ENCODE measurements at places on chromosomes 16 and 17.

DNA sequence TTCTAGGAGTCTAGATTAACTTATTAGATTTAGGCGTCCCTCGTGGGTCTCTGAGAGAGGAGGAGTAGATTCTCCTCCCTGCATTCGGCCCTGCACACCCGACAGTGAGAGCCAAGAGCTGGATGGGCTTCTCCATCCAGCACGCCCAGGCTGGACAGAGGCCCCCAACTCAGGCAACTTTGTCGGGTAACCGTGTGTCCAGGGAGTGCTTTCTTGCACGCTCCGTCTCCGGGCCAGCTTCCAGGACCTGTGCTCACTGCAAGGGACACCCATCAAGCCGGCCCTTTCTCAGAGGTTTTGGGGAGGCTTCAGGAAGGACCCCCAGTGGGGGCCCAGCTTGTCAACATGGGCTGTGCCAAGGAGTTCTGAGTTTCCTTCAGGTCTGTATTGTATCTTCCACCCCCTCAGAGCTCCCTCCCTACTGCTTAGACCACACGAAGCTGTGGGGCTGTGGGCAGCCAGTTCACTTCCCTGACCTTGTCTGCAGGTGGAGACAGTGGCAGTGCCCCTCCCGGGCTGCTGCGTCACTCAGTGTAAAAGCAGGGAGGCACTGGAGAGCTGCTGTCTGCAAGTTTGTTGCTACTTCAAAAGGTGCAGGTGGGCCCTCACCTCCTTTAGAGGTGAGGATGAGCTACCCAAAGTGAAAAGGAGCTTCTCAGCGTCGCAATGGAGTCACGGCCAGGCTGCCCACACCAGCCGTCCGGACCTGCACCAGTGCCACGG lies 24.0 kb upstream of the C16orf78 start:
- no peak for DNase-seq

DNA sequence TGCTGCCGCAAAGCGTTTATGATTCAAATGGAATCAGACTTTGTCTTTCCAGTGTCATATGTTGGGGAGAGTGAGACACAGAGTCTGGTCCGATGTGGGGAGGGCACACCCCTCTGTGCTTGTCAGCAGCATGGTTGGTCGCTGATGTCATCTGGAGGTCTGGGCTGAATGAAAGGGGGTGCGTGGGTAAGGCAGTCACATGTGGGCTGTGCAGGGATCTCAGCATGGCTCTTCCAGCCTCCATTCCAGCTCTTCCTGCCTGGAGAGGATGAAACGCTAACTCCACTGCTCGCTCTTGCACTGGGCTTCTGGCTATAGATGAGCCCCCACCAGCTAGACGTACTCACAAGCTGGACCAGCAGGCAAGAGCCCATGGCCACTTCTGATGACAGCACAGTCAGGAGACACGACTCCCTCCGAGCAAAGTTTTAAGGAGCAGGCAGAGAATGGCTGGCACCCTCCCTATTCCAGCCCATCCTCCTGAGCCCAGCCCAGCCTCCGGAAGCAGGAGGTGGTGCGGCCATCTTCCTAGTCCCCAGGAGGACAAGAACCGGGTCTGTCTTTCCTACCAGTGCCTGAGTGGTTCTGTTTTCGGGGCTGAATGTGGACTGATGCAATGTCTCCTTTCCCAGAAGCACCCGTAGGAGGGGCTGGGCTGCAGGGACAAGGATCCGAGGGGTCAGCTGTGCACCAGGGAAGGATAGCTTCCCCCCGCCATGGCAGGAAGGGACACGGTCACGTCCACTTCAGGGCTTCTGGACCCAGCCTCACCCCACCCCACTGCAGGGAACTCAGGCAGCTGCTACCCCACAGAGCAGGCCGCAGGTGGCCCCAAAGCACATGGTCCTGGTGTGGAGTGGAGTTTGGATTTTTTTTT lies 41.5 kb upstream of the CBFA2T3 start:
- DNase-seq = no peak

DNA sequence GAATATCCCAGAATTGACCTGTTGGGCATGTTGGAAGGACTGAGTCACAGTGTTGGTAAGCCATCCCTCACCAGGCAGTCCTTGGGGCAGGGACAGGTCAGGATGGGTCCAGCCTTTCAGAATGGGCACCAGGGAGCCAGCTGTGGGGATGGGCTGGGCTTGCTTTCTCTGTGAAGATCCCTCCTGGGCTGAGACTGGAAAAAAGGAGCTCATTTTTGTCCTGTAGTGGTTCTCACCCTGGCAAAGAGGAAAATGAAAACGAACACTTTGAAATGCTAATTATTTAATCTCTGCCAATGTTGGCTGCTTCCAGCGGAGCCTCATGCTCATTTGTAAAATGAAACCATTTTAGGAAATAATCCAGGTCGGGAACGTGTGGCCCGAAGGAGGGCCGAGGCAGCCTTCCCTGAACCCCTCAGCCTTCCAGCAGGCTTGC lies 237.5 kb upstream of the SALL1 start:
- DNase-seq = no peak

GRCh38 chr17:37512442-37513068 lies 22.9 kb downstream of the DUSP14 start:
- no peak for DNase-seq

DNA sequence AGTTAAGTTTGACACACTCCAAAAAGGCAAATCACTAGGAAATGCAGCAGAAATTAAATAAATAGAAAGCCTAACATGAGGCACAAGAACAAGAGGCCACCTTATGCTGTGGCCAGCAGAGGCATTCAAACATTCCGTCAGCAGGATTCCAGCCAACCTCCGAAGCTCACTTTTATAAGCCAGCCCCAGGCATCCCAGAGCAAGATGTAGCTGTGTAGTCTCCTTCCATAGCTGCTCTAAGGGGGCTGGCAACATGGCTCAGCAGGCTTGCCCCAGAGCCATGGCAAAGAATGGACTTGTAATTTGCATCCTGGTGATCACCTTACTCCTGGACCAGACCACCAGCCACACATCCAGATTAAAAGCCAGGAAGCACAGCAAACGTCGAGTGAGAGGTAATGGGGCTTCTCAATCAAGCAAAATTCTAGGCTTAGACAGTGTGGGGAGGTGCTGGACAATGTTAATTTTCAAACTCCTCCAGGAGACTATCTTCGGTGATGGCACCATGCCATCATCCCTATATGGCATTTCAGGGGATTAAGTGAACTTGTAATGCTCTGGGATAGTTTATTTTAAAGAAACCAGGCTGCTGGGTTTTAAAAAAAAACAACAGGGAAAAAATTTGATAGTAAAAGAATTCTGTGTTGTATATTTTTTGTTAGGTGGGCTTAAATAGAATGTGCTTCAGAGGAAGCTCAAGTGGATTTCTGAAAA lies at the start of gene CLEC3A:
Gene CLEC3A (plus strand): TSS at position 202 of the 714 bp plus-strand sequence. CDS start 79 bp downstream, at position 281.
- no peak for DNase-seq

DNA sequence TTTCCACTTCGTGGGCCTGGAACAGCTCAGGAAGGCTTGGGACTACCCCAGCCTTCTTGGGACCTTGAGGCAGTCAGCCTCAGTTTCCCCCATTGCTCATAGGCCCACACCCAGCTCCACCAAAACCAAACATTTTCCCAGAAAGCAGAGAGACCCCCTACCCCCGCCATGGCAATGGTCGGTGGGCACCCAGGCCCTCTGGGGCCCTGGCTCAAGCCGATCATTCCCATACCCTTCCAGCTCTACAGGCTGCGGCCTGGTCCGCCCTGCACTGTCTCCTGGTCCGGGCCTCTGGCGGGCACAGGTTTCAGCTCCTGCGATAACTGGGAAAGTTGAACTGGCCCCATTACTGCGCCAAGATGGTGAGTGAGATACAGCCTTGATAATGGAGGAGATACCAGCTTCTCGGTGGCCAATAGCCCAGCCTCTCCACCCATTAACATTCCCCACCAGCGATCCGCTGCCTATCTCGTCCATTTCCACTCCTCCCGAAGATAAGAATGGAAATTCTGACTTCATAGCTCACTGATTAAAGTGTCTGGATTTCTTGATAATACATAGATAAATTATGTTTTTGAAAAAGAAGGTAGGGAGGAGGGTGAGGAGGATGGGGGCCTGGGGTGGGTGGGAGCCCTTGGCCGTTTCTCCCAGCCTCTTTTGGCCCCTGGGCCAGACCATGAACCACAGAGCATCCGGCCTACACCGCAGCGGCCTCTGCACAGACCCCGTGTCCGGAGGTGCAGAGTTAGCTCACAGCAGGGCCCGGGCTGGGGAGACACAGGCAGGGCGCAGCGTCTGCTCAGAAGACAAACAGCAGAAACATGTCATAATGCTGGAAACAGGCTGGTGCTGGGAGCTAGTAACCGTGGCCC lies 11.6 kb downstream of the ZFPM1 start:
- no peak for DNase-seq

GRCh38 chr16:56222474-56222997 lies 31.2 kb downstream of the GNAO1 start:
- no peak for DNase-seq

DNA sequence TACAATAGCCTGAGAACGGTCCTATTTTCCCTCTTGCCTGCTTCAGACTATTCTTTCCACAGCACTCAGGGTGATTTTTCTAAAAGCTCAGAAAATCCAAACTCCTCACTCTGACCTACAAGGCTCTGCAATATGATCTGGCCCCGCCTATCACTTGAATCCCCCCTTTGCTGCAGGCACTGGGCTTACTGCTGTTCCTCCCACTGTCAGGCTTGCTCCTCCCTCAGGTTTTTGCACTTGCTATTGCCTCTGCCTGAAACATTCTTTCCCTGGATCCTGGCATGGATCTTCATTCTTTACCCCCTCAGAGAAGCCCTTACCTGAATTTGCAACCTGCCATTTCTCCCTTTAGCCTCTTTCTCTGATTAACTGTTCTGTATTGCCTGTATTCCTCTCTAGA lies 52.3 kb downstream of the RPGRIP1L start:
- no peak for DNase-seq

GRCh38 chr16:17658881-17659280 lies 188.1 kb upstream of the XYLT1 start:
- DNase-seq = no peak

All from activated T-cell treated with anti-CD3 and anti-CD28 coated beads for 48 hours (primary cell).